ENCODE measurements at places on chromosomes 16 and 17.

DNA sequence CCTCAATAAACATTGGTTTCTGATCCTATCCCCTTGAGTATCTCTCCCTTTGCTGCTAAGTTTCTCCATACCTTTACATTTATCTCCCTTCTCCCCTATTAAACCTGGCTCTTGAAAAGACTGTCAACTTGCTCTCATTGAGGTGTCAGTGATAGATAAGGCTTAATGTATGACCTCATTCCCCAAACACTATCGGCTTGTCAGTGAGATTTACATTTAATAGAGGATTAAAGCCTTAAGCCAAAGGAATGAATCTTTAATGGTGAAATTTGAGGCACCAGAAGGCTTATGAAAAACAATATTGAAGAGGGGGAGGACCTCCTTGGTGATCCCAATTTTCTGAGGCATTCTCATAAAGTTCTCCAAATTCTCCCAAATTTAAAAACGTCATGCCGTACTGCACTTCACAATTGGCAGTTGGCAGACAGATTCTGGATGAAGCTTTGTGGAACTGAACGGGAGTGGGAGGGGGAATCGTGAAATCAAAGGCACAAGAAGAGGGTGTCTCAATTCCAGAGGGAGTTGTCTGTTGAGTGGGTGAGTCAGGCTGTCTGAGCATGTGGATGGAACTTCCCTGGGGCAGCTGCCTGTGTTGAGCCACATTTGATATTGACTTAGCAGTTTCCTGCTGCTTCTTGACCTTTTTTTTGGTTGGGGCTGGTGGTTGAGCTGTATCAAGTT, 478.8 kb downstream of the NPIPA7 start:
- DNase-seq, result no peak

DNA sequence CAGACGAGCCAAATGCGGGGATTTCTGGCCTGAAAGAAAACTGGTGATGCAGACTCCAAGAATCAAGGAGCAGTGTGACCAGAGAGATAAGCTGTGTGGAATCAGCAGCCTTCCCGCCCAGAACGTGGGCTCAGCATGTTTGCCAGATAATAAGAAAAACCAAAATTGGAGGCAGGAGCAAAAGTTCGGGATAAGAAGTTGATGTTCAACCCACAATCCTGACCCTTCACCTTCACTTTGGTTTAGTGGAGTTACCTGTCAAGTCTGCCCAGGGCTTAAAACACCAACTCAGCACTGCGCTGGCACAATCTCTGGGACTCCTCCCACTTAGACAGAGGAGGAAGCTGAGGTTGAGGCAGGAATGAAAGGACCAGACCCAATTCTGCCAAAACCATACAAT, 3.1 kb downstream of the SLC43A2 start:
- no peak for DNase-seq

- no peak for DNase-seq
Observed at GRCh38 chr16:8569650-8570346, 20.5 kb downstream of the TMEM114 start.

DNA sequence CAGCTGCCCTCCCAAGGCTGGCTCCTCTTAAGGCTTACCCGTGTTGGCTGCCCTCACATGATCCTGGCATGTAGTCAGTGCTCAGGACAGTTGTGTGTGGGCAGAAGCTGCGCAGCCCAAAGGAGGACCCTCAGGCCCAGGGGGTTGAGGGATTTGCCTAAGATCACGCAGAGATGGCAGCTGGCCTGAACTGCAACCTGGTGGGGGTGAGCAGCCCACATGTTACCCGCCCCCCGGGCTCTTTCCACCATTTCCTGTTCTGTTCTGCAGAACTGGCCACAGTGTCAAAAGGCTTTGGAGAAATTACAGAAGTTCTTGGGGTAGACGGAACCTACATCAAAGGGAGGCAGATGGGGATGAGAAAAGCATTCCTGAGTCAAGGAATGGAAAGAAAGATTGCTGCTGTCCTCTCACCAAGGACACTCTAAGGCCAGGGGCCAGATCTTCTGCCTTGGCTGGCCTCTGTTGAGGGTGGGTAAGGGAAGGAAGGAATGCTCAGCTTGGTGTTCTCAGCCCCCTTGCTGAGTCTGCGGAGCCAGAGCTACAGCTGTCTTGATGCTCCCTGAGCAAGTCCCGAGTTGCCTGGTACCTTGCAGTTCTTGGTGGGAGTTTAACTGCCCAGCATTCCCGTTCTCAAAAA, 53.0 kb downstream of the EPN2 start:
- DNase-seq, result no peak

- no peak for DNase-seq
Observed at GRCh38 chr17:75430159-75430974, 24.9 kb upstream of the GRB2 start.

- DNase-seq, result no peak
Observed at GRCh38 chr17:60661489-60661888, 16.2 kb upstream of the BCAS3 start.

DNA sequence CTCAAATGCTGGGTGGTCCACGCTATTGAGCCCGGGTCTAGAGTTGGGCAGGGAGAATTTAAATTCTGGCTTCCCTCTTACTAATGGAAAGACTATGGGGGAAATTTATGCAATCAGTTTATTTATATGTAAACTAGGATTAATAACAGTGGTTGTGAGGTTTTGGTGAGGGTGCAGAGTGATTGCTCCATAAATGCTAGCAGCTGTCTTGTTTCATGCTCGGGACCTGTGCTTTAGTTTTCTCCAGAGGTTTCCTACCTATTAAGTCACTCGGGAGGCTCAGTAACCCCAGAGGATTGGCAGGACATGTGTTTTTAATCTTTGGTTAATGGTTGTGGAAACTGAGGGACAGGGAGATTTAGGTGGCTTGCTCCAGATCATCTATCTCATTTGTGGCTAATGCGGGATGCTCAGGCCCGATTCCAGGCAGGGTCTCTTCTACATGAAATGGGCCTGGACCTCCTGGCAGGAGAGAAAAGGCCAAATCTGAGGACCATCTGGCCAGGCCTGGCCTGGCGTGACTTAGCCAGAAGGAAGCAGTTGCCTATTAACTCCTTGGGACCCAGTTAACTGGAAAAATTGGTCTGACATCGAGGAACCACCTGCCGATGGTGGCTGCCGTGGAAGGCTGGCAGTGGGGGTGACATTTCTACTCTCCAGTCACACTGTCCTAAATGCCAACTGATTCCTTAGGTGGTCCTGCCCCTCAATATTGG, 2.1 kb downstream of the PRCD start:
- DNase-seq, result no peak

DNA sequence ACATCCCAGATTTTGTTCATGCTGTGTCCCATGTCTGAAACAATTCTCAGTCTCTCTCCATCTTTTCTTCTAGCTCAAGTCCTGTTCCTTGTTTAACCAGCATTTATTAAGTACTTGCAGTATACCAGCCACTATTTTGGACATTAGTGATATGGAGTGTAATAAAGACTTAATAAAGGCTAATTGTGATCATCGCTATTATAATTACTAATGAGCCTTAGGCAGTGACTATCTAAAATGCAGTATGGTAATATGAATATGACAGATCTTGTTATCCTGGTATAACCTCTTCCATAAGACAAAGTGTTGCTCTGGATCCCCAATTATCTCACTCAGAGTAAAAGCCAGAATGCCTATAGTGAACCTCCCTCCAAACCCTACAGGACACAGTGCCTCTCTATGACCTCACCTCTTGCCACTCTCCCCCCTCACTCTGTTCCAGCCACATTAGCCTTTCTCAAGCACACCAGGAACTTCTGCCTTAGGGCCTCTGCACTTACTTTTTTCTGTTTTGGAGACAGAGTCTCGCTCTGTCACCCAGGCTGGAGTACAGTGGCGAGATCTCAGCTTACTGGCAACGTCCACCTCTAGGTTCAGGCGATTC, 1.8 kb upstream of the FLOT2 start:
- no peak for DNase-seq
